ENCODE measurements at places on chromosomes 7 and 10. TPM values are rescaled to one million over a fixed set of nuclear protein-coding genes. Genes with fewer than 3 reads are reported as not detected.

DNA sequence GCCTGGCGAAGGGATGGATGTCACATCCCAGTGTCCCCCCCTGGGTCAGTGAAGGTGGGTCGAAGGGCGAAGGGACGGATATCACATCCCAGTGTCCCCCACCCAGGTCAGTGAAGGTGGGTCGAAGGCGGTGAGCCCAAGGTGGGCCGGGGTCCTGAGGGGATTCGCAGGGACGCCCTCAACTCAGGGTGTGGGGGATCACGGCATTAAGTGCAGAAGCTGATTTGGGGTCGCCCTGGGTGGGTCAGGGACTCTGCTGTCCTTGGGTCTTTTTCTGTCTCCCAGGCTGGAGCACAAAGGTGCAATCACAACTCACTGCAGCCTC, 21.9 kb downstream of the ADAP1 start:
- no peak for DNase-seq

DNA sequence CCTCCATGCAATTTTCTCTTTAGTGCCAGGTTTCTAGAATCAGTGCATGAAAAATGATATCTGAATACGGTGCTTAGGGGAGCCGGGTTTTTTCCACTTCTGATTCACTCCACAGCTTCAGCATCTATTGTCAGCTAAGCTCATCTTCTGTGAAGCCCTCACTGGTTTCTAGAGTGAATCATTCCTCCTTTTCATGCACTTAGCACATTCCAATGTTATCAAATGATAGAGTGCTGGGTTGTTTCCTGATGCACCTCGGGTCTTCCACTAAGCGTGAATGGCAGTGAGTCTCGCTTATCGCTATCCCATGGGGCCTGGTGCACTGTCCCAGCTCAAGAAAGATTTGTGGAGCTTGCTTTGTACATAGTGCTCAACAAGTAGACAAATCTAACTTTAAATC, 170.9 kb upstream of the RHEB start:
- DNase-seq: no peak

SAMD9 gene
- polyA plus RNA-seq: 2.6 TPM

GRCh38 chr7:98571986-98572385, 45.1 kb upstream of the NPTX2 start:
- no peak for DNase-seq

- DNase-seq: no peak
These were observed 785 bp downstream of the WDR86 start for GRCh38 chr7:151408839-151409666.

GRCh38 chr7:30335763-30336487, 51.5 kb downstream of the ZNRF2 start:
- DNase-seq: no peak

GRCh38 chr10:126012485-126012884, 116.1 kb downstream of the FANK1 start:
- no peak for DNase-seq

PDE1C gene
- 3.0 TPM for polyA plus RNA-seq

- no peak for DNase-seq
These were observed 5.6 kb upstream of the MALSU1 start for GRCh38 chr7:23293500-23294073.

- no peak for DNase-seq
These were observed 37.6 kb downstream of the MCU start for GRCh38 chr10:72729528-72729927.

LRRC18 gene
- 0.09 TPM for polyA plus RNA-seq

- no peak for DNase-seq
These were observed 29.3 kb downstream of the DOCK4 start for GRCh38 chr7:112176693-112177415.

LIPJ gene
- not detected for polyA plus RNA-seq

TBRG4 gene
- 41.2 TPM for polyA plus RNA-seq

- no peak for DNase-seq
These were observed 18.7 kb downstream of the SORCS3 start for GRCh38 chr10:104659809-104660208.

GIMAP8 gene
- polyA plus RNA-seq: 6.1 TPM

GRCh38 chr7:33769930-33770329, 135.4 kb upstream of the BMPER start:
- no peak for DNase-seq

DNA sequence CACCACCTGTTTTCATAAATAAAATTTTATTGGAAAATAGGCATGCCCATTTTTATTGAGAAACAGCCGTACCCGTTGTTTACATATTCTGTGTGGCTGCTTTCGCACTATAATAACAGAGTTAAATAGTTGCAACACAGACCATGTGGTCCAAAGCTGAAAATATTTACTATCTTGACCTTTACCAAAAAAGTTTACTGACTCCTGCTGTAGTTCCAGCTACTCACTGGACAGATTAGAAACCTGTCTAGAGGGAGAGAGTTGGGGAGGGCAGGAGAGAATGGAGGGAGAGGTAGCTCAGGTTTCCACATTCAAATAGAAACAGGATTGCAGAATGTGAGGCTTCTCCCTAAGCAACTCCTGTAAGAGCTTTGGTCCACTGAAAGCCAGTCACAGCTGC, 55.1 kb upstream of the GLCCI1 start:
- DNase-seq: no peak

DPYSL4 gene
- polyA plus RNA-seq: 1.3 TPM

- DNase-seq: no peak
These were observed 32.3 kb downstream of the PALD1 start for GRCh38 chr10:70510904-70511303.

DNA sequence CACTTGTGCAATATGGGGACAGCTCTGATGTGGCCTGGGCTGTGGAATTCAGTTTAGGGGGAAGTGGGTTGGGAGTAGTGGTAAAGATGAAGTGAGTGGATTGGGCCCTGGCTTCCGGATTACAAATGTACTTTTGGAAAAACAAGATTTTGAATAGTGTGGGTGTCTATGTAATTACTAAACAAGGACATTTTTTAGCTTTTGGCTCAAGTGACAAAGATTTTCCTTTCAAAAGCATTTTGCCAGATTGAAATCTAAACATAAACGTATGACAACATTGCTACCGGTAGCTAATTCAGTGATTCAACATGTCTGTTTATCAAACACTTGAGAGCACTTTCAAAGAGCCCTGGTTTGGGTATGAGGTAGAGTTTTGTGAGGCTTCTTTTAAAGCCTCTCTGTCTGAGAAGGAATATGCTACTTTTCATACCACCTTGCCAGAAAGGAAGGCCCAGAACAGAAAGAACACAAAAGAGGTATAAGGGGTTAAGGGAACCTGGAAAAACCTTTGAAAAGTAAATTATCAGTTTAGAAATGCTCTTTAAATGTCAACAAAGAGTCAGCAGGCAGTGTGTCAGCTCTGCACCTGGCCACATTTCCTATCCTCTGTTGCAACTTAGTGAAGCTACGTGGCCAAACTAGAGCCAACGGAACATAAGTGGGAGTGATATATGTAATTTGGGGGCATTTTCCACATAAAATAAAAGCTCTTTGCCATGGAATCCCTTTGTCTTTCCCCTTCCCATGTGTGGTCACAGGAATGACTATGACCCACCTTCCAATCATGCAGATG, 516.1 kb downstream of the NRG3 start:
- no peak for DNase-seq

RADIL gene
- 2.9 TPM for polyA plus RNA-seq

HEPACAM2 gene
- not detected for polyA plus RNA-seq

- DNase-seq: no peak
These were observed 4.4 kb upstream of the PPP2R2D start for GRCh38 chr10:131896403-131896802.

GRCh38 chr10:92164036-92164696, 126.7 kb downstream of the CPEB3 start:
- peak; percentile 58 for DNase-seq

DNA sequence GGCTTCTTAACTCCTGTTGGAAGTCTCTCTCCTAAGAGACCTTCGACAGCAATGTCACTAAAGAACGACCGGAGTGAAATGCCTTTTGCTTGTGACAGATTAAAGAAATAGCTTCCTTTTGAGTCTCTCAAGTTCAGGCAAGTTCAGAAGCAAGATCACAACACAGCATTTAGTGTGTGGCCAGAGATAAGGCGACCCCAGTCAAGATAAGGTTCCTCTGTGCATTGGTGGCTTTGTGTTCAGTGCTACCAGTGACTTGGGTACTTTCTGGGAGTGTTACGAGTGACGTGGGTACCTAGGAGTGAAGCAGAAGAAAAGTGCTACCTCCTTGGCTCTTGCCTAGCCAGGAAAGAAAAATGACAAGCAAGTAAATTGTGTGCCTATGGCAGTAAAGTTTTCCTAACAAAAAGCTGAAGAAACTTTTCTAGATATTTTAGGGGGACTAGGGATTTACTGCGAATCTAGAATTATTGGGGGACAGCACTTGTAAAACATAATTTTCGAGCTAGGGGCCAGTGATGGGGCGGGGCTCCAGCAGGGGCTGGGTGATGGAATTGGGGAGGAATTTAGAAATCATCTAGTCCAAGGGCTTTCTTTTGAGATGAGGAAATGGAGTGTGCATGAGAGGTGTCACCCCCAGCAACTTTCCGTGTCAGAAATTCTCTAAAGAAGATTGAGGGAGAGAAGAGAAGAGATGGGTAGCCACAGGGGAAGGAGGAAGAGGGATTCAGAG, 191.9 kb upstream of the LYZL2 start:
- no peak for DNase-seq

C10orf62 gene
- polyA plus RNA-seq: 0.11 TPM

SPDYE16 gene
- 2.7 TPM for polyA plus RNA-seq

DNA sequence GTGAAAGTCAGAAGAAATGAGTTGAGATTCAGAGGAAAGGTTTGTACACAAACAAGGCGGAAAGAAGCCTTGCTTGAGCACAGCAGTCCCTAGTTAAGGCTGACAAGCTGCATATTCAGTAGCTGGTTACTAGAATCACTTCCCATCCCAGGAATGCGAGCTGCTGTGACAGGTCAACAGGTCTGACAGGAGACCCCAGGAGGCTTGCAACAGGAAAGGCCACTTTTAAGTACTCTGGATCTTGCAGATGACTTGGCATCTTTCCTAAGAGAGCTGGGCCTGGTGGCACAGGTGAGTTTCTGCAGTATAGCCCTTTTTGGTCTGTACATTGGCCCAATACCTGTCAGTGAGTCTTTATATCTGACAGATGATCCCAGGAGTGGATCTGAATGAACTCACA, 35.7 kb upstream of the UNC5B start:
- DNase-seq: no peak

GRCh38 chr10:24756283-24756682, 32.6 kb upstream of the ARHGAP21 start:
- DNase-seq: no peak

GRCh38 chr7:106041140-106041717, 70.9 kb downstream of the SYPL1 start:
- DNase-seq: no peak

DNA sequence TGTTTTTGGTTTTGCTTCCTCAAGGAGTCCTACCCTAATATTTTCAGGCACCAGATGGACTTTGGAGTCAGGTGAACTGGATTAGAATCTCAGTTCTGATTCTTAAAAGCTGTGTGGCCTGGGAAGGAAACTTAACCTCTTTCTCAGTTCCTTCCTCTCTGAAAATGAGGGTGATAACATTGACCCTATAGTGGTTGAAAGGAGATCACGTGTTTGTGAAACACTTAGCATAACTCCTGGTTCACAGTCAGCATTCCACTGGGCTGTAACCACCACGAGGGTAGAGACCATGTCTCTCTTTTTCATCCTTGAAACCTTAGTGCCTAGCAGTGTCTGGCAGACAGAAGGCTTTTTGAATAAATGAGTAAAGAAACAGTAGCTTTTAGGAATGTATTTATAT, 16.7 kb downstream of the LSMEM1 start:
- DNase-seq: no peak

DNA sequence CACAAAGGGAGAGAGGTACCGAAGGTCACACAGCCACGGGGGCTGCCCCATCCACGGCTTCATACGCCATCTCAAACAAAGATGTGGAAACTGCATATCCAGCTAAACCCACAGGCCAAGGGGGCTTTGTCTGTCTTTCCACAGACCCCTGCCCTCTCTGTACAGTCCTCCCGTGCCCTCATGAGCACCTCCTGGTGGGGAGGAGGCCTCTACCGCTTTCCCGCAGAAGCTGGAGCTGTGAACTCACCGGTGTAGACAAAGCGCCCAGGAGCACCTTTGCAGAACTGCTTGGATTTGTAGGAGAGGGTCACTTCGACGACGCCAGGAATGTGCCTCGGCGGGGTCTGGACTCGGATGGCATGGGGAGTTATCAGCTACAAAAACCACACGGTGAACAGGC, 97.2 kb downstream of the EBF3 start:
- no peak for DNase-seq

GRCh38 chr7:83882551-83882950, 233.6 kb upstream of the SEMA3E start:
- no peak for DNase-seq

GRCh38 chr7:98387544-98388226, 13.2 kb downstream of the BAIAP2L1 start:
- no peak for DNase-seq
